ENCODE measurements at places on chromosomes 11 and 22.

- DNase-seq = no peak
Measured at GRCh38 chr11:36689442-36689841, 91.4 kb upstream of the RAG2 start.

DNA sequence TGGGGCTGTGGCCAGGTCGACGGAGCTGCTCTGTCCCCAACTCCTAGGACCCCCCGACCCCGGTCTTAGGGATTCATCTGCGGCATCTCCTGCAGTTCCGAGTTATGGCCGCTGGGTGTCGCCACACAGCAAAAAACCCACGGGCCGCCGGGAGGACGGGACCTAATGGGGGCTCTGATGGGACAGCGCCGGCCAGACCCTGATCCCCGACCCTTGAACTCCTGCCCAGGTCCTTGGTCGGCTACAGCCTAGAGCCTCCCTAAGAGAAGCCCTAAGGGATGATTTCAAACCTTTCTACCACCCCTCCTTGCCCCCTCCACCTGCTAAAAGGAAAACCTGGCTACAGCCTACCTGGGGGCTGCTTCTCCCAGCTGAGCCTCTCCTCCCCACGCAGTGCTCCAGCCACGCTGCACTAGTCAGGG is 30.8 kb upstream of the LRRC10B start:
- peak; percentile 64 for DNase-seq

DNA sequence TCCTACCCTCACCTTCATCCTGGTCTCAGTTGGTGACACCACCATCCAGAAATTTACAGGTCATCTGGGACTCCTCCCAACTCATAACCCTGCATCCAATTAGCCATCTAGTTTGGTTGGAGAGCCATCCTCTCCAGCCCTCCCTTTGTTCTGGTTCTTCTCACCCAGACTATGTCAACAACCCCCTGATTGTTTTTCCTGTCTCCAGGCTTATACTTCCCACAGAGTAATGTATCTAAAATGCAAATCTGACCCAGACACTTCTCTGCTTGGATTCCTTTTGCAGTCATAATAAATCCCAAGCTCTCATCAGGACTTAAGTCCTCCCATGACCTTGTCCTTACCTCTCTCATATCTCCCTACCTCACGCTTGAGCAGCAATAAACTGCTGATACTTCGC is 3.0 kb downstream of the TTC12 start:
- no peak for DNase-seq

DNA sequence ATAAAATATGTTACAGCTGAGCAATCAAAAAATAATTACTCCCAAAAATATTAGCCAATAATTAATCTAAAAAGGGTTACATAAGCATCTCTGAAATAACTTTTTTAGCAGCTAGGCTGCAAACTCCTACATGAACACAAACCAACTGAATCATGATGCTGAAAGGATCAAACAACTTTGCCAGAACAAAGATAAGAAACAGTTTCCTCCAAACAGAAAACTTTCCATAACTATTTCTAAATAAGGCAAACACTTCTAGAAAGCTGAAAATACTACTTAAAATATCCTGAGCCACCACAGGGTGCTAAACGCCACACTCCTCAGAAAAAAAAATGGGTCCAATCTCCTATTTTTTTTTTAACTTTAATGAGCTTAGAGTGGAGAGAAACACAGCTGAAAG is 68.6 kb upstream of the ARHGAP32 start:
- DNase-seq = no peak

DNA sequence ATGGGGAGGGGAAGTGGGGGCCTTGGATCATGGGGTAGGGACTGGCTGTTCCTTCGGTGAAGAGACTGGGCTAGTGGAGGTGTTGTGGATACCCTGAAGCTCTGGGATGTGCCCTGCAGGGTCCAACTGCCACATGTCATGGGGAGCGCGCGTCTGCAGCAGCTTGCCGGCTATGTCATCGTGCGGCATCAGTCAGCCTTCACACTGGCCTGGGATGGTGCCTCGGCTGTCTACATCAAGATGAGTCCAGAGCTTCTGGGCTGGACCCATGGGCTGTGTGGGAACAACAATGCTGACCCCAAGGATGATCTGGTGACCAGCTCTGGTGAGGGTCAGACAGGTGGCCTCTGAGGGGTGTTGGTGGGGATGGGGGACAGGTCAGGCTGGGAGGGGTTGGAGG is 9.9 kb downstream of the OTOG start:
- no peak for DNase-seq

DNA sequence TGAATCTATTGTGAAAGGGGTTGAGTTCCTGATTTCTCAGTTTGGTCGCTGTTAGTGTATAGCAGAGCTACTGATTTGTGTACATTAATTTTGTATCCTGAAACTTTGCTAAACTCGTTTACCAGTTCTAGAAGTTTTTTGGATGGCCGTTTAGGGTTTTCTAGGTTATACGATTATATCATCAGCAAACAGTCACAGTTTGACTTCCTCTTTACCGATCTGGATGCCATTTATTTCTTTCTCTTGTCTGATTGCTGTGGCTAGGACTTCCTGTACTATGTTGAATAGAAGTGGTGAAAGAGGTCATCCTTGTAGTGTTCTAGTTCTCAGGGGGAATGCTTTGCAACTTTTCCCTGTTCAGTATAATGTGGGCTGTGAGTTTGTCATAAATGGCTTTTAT is 24.6 kb upstream of the OOSP4B start:
- no peak for DNase-seq

DNA sequence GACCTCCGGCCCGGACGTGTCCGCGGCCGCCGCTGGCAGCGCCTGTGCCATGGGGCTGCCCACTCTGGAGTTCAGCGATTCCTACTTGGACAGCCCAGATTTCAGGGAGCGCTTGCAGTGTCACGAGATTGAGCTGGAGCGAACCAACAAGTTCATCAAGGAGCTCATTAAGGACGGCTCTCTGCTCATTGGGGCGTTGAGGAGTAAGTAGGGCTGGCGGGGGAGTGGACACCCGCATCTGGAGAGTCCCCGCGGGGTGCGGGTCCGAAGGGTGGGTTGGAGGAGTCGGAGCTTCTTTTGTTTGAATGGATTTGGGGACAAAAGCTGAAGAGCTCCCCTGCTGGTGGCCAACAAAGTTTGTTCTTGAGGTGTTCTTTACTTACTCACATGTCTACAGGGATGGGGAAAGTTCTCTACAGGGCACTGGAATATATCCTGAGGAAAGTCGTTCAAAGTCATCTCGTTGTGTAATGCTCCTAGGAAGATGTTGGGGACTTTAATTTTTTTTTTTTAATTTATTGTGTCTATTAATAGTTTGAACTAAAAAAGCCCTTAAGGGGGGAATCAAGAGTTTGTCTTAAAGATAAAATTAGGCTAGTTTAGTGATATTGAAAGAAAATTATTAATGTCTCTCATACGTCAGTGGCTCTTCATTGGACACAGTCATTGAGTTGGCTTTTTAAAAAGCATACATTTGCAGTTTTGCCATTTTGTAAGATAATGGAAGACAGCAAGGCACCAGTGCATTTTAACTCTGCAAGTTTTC is 725 bp downstream of the ARHGAP42 start:
- DNase-seq = peak; percentile 3

DNA sequence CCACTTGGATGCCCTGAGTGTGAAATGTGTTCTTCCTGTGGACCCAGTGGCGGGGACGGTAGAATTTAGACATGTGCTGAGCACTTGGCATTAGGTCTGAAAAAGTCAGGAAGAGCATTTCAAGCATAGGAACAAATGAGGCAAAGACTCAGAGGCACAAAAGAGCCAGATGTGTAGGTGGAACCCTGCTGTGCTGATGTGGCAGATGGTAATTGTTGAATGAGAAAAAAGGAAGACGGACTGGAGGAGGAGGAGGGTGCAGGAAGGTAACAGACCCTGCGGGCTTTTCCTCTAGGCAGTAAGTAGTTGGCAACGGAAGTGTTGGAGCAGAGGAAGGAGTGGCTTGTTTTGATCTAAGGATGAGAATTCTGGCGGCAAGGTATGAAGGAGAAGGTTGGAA is 985.8 kb downstream of the TBC1D22A start:
- no peak for DNase-seq

GRCh38 chr22:21759093-21759492 is 23.5 kb upstream of the YPEL1 start:
- DNase-seq = no peak

GRCh38 chr11:128420951-128421350 is 166.4 kb downstream of the ETS1 start:
- DNase-seq = no peak

DNA sequence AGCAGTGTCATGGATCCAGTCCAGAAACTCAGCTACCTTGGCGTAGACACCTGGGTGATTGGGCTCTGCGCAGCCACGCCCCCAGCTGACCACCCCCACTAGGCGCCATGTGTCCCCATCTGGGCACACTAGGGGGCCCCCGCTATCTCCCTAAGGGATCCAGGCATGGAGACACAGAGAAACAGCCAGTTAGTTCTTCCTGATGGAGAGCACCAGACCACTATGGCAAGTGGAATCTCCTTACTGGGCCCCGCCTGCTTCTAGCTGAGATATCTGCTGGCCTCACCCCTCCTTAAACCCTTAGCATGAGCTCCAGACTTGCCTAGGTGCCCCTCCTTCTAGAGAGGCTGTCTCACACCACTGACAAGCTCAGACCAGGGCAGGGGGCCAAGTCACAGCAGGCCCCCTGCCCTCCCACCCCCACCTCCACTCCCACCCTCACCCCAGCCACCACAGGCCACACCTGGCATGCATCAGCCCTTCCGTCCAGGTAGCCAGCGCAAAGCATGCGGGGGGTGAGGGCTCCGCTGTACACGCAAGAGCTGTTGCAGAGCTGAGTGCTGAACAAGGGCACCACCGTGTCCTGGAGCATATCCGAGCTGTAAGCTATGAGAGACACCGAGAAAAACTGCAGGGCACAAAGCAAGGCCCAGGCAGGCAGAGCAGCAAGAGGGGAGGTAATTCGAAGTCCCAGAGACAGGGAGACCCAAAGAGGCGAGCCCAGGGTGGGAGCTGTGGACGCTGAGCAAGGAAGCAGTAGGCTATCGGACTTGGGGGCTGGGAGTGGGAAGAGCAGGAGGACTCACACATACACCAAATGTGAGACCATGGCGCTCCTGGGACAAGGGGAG is 16.1 kb downstream of the TMPRSS5 start:
- DNase-seq = no peak

All from CD4-positive, alpha-beta T cell treated with Interleukin-17A for 4 hours (primary cell).